ENCODE measurements at places on chromosomes 7 and 10.

DNA sequence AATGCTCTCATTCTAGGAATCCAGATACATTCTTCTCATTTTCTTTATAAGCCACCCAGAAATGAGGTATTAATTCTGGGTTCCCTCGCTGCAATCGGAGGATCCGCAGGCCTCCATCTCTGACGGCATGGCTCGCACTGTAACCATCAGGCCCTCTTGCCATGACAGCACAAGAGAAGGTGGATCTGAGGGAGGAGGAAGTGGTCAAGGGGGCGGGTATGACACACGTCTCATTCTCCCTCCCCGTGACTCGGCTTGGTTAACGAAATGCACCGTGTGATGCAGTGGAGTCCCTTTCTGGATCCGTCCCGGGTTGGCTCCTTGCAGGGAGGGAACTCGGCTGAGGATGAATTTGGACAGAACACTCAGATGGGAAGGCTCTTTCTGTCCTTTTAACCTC lies 280.2 kb downstream of the TCERG1L start:
- DNase-seq = no peak

GRCh38 chr7:37694208-37695094 lies 10.9 kb downstream of the GPR141 start:
- DNase-seq = no peak

GRCh38 chr7:139471740-139472353 lies 11.6 kb downstream of the KLRG2 start:
- DNase-seq = no peak

GRCh38 chr10:94299417-94299816 lies 63.3 kb downstream of the NOC3L start:
- DNase-seq = no peak

DNA sequence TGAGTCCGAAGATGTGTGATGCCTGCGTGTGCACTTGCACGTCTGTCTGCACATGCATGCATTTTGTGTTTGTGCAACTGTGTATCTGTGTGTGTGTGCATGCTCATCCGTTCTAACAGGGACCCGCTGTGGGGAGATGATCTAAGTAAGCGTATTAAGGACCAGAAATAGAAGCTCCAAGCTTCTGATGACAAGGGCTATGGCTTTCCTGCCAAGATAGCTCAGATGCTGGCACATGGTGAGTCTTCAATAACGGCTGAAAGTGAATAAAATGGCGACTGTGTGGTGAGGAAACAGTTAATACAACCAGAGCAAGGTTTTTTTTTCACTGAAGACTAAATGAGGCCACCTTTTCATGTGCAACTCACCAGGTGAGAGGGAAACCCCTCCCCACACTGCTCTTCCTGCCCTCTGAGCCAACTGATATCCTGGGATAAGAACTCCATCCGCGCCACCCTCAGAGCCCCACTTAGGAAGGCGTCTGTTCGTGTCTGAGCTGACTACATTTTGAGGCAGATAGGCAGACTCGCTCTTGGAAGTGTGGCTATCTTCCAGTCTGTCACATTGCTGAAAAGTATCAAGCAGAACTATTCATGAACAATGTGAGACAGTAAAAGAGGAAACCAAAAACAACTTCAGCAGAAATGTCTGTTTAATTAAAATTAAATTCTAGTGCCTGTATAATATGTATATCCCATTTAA lies 47.4 kb upstream of the TCERG1L start:
- no peak for DNase-seq

DNA sequence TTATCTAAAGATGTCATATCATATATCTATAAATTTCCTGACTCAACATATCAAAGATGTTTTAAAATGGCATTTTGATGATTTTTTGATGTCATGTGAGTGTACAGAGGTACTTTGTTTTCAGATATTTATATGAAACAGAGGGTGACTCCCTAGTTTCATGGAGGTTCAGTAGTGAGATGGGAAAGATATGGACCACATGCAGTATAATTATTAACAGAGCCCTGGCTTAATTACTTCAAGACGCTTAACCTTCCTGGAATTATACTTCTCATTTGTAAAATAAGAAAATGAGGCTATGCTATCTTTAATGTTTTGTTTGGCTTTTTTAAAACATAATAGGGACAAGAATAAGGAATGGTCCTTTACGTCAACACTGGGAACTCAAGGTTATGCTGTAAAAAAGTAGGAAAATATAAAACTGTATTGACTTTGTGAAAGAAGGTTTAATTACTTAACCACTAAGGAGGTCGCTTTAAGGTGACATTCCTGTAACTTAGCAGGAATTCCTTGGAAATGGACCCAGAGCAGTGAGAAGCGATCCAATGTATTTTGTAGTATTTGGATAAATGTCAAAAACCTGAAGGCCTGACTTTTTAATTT lies 821.0 kb upstream of the IGFBP3 start:
- no peak for DNase-seq

DNA sequence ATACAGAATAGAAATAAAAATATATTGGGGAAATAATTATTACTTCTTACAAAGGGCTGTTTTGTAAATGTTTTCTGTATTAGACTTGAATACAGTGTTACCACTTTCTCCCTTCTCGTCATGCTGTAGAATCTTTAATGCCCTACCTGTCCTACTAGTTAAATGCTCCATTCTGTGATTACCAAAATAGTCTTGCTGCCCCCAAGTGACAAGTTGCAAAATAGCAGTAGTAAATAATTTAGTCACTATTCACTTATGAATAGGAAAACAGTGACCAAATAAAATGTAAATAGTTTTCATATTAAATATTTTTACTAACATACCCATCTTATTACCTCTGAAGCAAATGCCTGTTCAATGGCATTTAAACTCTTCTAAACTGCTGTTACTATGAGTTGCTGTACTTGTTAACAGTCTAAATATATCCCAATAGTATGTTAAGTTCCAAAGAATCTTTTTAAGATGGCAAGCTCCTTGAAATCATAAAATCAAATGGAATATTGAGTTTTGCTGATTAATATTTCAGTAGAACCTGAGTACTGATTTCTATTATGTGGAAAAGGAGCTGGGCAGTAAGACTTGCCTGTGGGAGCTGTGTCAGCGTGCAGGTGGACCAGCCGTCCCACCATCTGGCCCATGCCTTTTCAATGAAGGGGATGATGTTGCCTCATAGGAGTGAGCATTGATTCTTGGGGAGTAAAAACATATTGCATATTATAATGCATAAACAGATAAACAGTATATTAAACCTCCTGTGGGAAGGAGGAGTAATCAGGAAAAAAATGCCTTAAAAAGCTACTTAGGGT lies 18.1 kb upstream of the OIT3 start:
- no peak for DNase-seq

- DNase-seq = no peak
Observed at GRCh38 chr7:98116656-98117461, 10.2 kb downstream of the LMTK2 start.

DNA sequence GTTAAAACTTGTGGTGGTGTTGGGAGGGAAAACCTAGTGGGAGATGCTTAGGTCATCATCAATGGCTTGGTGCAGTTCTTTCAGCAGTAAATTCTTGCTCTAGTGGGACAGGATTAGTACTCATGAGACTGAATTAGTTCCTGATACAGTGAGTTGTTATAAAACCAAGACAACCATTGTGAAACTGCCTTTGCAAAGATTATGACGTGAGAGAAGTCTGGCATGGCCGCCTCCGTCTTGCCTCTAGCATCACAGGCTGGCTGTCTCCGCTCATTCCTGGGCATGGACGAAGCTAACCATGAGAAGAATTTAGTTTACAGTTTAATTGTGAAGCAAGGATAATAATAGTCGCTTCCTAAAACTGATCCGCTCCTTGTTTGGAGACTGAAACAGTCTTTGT lies 186.4 kb downstream of the KIF20B start:
- DNase-seq = no peak

GRCh38 chr10:71270301-71271220 lies 48.5 kb upstream of the SLC29A3 start:
- peak; percentile 7 for DNase-seq

DNA sequence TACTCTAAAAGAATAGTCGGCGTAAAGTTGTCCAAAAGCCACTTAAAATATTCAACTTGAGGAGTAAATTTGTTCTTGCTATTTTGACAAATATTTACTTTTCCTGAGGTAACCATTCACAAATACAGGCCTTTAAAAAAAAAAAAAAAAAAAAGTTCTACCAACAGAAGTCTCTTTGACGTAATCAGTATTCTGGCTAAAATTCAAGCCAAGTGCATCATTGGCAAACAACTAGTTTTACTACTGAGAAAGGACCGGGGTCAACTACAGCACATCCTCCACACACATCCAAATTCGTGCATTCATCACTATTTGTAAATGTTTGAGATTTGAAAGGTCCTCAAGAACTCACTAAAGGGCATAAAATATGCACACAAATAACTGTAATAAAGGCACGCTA lies 2.0 kb downstream of the OAT start:
- no peak for DNase-seq

GRCh38 chr10:117007080-117007479 lies 2.1 kb upstream of the SHTN1 start:
- no peak for DNase-seq

- no peak for DNase-seq
Observed at GRCh38 chr7:85019778-85020177, 167.1 kb downstream of the SEMA3D start.

DNA sequence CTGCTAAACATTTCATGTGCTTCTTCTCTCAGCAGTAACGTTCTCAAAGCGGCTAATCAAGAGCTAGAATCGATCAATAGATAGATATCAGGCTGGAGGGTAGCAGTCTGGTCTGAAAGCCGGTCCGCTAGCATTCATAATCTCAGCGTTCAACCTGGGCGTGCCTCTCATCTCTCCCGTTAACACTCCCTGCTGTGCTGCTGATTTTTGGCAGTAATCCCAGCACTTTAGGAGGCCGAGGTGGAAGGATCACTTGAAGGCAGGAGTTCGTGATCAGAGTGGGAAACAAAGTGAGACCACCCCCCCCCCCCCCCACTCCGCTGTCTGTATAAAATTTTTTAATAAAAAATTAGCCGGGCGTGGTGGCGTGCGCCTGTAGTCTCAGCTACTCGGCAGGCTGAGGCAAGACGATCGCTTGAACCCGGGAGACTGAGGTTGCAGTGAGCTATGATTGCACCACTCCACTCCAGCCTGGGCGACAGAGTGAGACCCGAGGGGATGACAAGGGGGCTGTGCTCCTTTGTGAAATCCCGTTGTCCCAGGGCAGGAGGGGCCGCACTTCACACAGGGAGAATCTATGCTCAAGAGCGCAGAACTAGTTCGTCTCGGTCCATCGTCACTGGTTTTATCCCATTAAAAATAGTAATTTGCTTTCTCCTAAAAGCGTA lies 624 bp upstream of the CEP55 start:
- peak; percentile 8 for DNase-seq

DNA sequence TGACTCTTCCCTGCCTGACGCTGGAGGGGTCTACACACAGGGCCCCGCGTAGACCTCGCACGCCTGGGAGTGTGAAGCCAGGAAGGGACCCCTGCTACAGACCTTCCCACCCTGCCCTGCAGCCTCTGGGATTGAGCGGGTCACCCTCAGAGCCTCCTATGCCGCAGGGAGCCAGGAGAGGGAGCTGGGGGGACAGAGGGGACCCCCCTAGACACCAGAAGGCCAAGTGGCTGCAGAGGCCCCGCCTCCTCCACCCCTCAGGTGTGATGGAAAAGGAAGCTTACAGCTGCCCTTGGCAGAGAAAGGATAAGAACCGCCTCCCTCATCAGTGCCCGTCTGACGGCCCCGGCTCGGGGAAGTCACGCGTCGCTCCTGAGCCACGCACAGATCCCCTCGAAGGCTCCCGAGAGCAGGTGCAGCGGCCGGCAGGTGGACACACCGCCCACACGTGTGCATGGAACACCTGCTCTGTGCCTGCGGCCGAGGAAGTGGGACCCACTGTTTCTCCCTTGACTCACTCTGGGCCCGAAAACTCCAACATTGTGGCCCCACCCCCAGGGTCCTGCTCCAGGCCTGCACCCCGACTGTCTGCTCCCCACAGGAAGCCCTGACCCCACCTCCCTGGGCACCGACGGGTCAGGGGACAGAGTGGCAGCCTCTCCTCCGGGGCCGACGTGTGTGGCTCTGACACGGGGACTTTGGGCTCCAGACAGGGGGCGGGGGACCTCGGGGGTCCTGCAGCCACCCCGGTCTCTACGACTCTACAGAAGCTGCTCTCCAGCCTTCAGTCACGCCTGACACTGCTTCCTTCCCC lies 73.3 kb downstream of the MICALL2 start:
- DNase-seq = no peak

DNA sequence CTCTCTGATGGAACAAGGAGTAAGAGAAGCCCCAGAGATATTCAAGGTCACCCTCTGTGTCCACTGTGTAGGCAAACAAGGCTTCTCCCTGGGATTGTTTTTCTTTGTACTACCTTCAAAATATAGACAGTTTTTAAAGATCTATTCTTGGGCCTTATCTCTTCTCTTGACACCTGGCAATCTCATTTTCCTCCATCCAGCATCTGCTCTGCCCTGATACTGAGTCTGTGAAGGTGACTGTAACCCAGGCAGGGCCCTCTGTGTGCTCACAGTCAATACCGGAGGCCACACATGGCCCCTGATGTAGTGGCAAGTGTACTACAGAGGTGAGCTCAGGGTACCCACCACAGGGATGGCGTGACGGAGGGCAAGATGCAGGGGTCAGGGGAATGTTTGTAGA lies 221.1 kb downstream of the SNX10 start:
- no peak for DNase-seq

GRCh38 chr10:31100662-31101061 lies 69.0 kb upstream of the ZNF438 start:
- no peak for DNase-seq

DNA sequence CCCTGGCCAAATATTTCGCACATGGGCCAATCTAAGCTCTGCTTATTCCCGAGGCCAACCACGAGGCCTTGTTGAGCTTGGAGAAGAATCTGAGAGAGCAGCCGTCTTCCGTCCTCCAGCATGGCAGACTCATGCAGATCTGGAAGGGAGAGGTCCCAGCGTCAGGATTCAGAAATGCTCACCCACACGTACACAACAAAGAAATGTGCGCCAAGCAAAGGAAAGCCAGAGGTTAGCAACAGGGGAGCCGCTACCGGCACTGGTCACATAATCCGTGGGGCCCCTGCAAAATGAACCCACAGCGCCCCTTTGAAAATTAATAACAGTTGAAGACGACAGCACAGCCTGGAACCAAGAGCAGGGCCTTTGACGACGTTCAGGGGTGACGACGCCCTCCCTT lies 25.4 kb upstream of the PRKAG2 start:
- no peak for DNase-seq

- DNase-seq = no peak
Observed at GRCh38 chr10:44237364-44238049, 147.4 kb downstream of the CXCL12 start.

DNA sequence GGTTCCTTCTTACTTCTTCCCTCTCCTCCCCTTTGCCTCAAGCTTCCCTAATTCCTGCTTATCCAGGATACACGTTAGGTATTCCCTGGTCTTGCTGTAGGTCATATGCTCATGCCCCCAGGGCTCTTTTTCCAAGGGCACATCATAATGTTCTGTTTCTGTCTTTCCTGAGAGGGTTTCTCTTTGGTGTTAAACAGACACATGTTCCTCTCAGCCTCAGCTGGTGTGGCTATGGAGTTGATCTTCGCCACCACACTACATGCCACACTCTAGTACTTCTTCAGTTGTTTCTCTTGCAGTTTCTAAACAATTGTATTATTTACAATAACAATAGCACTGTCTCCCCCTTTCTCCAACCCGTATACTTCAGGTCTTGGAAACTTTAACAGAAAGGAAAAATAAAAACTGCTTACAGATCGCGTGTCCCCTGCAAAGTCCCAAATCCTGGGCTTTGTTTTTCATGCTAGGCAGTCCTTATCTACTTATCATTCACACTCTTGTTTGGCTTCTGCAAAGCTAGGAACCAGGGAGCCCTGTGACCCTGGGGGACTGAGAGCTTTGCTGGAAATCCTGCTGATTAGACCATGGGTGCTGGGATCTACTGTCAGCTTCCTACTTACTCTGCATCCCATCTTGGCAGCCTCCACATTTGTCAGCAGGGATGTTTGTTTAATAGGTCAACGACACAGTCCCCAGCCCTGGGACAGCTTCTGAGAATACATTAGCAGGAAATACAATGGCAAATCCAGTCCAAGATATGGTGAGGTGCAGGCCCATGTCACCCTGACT lies 193.9 kb upstream of the BMPER start:
- DNase-seq = no peak
